Stimulated activated CD8-positive, alpha-beta memory T cell treated with anti-CD3 and anti-CD28 coated beads, Interleukin-4, amount 100 ng/mL, for 4 hours (primary cell): ENCODE measurements at places on chromosomes 6 and 20.
A peak's percentile ranks its signal among the peaks of the same experiment; 100 is the strongest.

DNA sequence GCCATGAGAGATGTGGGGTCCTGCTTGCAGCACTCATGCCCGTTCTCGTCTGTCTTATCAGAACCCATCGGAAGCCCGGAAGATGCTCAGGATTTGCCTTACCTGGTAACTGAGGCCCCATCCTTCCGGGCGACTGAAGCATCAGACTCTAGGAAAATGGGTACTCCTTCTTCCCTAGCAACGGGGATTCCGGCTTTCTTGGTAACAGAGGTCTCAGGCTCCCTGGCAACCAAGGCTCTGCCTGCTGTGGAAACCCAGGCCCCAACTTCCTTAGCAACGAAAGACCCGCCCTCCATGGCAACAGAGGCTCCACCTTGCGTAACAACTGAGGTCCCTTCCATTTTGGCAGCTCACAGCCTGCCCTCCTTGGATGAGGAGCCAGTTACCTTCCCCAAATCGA, 8.3 kb downstream of the PI16 start:
- DNase-seq: peak; percentile 28

DNA sequence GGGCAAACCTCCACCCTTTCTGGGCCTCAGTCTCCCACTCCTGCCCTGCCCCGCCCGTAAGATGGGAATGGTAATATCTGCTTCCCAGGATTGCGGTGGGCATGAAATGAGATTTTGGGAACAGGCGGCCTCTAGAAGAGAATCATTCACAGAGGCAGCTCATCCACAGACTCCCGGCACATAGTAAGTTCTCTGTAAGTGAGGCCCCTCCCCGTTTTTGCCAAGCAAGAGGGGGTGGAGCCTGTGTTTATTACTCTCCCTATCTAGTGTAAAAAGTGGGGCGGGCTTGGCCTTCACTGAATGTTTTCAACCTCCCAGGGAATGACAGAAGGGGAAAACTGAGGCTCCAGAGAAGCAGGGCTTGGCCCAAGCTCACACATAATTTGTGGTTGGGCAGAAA, 20.0 kb downstream of the SUN5 start:
- no peak for DNase-seq

- no peak for DNase-seq
These were observed 21.8 kb upstream of the MROH8 start for GRCh38 chr20:37200926-37201826.

- DNase-seq: peak; percentile 50
These were observed 29.9 kb upstream of the ZNF184 start for GRCh38 chr6:27502508-27503435.

DNA sequence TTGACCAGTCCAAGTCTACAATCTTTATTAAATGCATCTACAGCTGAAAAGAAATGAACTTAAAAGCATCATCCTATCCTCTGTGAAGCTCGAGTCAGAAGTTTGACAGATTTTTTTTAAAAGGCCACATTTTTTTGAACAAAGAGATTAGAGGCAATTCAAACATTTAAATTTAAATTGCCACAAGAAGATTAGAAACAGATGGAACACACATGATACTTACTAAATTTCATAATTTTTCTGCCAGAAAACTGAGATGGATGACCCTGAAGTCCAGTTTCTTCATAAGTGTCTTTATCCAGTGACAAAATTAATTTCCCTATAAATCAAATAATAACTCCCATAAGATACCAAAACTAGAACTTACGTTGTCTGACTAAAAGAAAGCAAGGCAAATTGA, 4.3 kb downstream of the RPP40 start:
- DNase-seq: no peak

DNA sequence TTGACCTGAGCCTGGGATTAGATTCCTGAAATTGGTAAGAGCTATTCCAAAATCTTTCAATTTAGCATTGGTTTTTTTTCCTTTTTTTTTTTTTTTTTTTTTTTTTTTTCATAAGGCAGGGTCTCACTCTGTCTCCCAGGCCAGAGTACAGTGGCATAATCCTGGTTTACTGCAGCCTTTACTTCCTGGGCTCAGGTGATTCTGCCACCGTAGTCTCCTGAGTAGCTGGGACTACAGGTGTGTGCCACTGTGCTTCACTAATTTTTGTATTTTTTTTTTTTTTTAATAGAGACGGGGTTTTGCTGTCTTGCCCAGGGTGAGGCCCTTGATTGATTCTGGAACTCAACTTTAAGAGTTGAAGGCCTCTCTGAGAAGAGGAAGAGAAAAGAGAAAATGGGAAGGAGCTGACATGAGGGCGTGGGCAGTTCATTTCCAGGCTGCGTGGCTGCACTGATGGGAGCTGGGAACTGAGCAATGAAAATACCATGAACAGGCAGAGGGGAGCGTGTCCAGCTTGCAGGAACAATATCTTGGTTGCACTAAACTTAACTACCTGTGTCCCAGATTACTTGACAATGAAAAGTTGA, 24.6 kb downstream of the KDM1B start:
- no peak for DNase-seq

DNA sequence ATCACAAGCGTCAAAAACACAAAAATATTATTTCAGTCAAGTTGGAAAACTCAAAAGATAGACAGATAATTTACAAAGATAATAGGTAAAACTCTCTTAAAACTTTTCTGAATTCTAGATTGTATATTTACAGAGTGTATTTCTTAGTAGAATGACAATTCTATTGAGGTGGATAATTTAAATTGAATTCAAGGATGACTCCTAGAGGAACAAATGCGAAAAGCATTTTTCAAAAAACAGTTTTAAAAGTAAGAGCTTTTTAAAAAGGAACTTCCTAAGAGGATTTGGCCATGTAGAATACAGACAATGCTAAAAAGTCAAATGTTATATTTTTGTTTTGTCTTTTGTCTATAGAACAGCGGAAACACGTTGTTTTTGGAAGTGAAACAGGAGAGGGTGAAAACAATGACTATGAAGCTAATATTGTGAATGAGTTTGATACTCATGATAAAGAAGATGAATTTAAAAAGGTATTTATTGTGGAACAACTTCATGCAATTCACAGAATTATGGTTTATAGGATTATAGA, 90.1 kb downstream of the DNAH8 start:
- DNase-seq: no peak

DNA sequence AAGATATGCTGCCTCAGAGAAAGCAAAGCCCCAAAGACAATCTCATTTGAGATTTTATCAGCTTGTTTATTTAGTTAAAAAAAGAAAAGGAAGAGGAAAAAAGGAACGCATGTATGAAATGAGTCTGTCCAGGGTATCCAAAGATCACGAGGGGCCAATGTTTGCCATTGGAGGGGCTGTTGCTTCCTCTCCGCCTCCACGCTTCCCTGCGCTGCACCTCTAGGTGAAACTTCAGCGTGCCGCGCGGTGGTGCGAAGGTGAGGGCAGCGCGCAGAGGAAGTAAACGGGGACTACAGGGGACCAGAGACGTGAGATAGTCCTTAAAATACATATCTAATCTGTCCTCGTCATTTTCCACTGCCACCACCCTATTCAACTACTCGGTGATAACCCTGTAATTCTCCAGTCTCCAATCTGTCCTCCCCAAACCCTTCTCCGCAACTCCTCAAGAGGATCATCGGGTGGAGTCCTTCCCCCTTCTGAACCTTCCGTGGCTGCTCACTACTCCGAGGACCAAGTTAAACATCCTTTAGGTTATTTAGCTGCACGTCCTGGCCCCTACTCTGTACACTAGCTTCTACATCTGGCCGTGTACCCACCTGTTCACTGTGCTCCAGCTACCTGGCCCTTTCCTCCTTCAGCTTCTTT, 1.1 kb upstream of the DCBLD1 start:
- DNase-seq: no peak

DNA sequence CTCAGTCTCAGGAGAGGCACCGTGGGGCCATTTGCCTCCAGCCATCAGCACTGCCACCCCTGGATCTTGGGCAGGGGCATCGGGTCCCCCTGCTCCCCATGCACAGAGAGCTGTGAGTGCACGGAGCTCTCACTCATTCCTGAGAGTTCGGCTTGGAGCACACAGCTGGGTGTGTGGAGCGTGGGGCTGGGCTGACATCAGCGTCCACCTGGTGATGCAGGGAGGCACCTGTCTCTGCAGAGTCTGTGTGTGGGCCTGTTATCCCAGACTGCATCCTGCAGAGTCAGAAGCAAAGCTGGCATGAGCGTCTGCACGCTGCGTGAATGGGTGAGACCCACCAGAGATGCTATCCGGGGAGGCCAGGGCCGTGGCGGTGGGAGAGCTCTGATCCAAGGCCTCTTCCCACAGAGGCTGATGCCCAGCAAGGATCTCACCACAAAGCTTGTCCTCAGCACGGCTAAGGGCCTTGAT, 248.8 kb upstream of the AFDN start:
- DNase-seq: no peak

GRCh38 chr6:52262620-52263344, 18.5 kb upstream of the IL17F start:
- DNase-seq: no peak

GRCh38 chr6:119501798-119502483, 152.4 kb upstream of the MAN1A1 start:
- no peak for DNase-seq

DNA sequence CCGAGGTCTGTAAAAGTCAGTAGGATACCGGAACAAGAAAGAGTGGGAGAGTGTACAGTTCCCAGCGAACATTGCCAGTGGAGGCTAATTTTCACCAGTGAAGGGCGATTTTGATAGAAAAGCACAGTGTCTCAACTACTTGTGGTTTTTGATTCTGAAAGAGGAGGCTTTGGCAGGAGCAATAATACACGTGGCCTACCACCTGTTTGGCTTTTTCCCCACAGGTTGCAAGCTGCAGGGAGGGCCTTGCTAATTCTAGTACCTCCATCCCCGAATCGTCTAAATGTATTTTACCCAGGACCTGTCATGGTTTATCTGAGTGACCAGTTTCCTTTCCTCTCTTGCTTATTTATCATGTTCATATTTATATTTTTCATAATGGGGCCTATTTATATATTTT, 3.3 kb upstream of the EFCAB8 start:
- DNase-seq: no peak
